ENCODE measurements at places on chromosomes 4 and X.

DNA sequence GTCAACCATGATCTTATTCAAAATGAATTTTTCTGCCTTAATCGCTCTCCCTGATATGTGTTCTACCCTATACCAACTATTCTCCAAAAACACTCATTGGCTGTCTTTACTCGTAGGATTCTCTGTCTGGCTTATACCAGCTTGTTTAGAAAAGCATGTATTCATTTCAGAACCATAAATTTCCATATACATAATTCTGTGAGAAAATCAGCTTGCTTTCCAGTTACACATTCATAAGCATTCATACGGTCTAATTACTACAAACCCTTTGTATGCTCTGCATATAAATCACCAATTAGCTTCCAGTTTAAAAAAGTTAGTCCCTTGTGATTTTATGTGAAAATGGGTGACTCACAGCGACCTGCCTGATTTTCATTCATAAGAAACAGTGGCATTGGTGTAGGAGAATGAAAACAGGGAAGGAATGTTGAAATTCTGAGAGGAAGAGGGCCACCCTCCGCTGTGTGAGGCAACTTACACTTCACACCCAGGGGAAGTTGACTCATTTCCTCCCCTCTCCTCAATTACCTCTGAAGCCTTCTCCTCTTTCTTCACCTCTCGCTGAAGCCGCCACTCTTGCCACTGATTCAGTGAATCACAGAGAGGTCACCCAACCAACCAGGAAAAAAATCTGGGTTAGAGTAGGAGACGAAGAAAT lies 63.3 kb downstream of the MEPE start:
- DNase-seq, result no peak

GRCh38 chr4:110510955-110511544 lies 35.1 kb downstream of the ENPEP start:
- peak; percentile 53 for DNase-seq

GRCh38 chr4:177579649-177580048 lies 137.4 kb upstream of the AGA start:
- DNase-seq, result no peak

GRCh38 chr4:181619651-181620050 lies 623.6 kb upstream of the TENM3 start:
- DNase-seq, result no peak

DNA sequence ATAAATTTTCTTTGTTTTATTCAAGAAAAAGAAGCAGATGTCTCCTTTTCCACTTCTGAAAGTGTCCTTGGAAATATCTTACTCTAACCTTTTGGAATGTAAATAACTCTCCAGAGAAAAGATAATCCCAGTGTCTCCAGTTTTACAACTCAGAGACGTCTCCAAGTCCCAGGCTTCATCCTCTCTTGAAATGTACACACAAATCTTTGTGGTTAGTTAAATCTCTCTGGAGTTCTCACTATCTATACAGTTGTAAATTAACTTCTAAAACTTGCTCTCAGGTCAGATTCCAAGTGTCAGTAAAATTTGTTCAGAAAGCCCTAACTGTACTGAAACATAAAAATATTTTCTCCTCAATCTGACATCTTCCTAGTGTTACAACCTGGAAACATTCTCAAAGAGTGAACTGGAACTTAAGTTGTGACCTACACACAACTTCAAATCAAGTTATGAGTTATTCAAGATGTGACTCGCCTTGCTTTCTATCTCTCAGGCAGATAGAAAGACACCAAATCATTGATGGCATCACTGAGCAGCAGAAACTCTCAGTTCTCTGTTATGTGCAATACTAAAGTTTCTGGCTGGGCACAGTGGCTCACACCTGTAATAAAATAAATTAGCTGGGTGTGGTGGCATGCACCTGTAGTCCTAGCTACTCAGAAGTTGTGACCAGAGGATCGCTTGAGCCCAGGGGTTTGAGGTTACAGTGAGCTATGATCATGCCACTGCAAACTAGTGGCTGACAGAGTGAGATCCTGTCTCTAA lies 284.2 kb downstream of the RCHY1 start:
- DNase-seq, result no peak

DNA sequence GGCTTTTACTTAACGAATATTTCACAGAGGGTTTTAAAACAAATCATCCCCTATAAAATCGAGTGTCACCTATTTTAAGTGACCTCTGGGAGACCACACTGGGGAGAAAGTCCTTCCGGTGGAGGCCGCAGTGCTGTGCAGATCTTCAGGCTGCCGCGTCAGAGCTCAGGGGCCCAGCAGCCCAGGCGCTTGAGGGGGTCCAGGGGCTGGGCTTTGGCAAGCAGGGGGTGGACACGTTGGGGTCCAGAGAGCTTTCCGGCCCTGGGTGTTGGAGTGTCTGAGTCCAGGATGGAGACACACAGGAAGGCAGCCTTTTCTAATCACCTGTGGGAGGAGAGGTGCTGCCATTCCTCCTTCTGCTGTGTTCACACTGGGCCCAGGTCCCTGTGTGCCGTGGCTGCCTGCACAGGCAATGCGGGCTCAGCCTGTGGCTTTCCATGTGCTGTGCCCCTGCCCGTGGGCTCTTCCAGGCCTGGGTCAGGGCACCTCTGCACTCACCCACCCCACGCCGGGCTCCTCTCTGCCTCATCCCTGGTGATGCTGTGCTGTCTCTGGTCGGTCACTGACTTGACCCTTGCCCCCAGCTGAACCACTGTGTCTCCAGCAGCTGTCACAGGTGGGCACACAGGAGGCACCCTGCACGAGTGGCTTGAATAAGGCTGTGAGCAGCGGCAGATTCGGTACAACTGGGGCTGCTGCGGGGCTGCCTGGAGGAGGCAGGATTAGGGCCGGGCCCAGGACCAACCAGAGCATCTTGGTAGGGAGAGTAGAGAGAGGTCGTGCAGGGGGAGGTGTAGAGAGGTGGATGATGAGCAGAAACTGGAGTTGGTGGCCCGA lies 10.0 kb downstream of the HTRA3 start:
- no peak for DNase-seq

GRCh38 chr4:113952452-113953029 lies 26.9 kb downstream of the ARSJ start:
- peak; percentile 48 for DNase-seq
